ENCODE measurements at places on chromosomes 2 and 18.

GRCh38 chr2:43194121-43194869, 32.1 kb downstream of the ZFP36L2 start:
- DNase-seq = no peak

GRCh38 chr2:20103530-20103929, 52.1 kb upstream of the LAPTM4A start:
- no peak for DNase-seq

DNA sequence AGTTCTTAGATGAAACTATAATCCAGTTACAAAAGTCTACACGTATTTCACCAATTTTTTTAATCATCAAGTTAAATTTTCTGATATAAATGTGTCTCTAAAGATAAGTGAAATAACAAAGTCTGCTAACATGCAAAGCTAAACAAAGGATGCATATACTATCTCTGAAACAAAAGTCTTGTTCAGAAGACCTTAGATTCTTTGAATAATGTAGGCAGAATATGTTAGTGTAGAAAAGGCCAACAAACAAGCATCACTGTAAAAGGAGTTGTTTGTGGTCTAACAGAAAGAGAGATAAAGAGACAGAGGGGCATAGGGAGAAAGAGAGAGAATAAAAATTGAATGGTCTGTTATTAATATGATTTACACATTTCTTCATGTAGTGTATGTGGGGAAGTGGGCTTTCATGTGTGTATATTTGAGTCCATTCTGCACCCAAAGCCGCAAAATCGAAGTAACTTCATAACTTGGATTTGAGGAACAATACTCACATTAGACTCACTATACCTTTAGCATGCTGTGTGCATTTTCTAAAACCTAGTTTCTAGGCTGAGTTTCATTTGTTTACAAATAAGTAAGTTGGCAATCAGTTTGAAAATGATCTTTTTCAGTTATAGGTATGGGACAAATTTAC, 734.8 kb upstream of the REG3G start:
- DNase-seq = no peak

GRCh38 chr2:219998107-219998506, 370.7 kb downstream of the SLC4A3 start:
- no peak for DNase-seq

- no peak for DNase-seq
Observed at GRCh38 chr18:58892488-58892887, 27.8 kb downstream of the ZNF532 start.

DNA sequence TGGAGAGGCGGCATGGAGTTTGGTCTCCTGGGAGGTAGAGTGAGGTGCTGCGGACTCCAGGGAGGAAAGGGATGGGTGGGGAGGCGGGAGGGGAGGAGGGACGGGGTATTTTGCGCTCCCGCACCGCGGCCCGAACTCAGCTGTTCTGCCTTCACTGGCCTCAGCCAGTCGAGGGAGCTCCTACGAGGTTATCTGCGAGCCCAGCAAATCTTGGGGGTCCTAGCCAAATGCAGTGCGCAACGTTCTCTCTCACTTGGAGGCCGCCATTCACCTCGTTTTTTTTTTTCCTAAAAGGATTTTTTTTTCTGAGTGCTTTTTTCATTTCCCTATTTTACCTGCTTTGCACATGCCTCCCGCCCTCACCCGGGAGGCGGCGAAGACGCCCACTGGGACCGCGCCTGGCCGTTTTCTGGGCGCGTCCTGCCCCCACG, 877 bp upstream of the BCL2L11 start:
- no peak for DNase-seq

- no peak for DNase-seq
Observed at GRCh38 chr2:152480821-152481399, 145.9 kb downstream of the FMNL2 start.

DNA sequence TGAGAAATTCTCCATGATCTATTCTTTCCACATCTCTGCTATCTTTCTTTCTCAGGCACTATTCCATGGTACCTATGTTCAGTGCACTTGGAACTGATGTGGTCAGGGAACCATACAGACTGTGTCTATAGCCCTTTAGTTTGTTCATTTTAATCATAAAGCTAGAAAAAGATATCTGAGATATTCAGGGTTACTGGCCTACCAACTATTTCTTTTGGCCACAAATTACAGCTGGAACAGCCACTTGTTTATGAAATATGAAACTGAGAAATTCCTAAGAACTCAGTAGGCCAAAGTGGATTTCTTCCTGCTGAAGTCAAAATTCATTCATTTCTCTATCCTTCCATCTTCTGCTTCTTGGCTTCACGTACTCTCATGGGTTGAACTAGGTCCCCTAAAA, 22.8 kb upstream of the LYPD1 start:
- DNase-seq = no peak

DNA sequence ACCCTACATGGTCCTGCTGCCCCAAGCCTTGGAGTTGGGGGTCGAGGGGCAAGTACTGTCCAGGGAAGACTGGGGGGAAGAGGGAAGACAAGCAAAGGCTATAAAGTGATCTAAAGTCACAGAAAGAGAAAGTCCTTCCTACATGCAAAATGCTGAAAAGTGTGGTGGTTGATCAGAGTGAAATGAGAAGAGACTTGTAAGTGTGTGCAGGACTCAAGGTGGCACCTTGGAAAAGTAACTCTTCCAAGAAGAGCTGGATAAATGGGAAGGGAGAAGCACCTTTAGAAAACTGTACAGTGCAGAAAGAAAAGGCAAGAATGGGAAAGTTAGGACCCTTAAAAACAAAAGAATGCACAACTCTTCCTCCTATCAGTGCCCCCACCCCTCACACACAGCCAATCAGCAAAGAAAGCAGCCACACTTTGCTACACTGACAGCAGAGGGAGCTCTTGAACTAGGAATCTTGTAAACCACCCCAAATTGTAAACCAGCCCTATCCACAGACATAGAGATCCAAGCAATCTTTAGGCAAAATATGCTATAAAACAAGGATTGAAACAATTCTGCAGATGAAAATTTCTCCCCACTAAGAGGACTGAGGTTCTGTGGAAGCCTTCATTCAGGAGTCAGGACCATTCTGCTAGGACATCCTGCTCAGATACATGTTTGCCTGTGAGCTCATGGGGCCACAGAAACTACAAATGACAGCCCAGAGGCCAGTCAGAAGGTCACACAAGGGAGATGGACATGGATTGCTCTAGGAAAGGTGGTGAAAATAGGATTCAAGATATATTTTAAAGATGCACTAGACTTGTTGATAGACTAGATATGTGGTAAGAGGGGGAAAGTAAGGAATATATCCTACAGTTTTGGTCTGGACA, 146.4 kb downstream of the FTCDNL1 start:
- DNase-seq = no peak

All from stimulated activated CD4-positive, alpha-beta T cell treated with anti-CD3 and anti-CD28 coated beads, Interleukin-2, amount 100 ng/mL, for 4 hours (primary cell).